ENCODE measurements at places on chromosomes 11 and 22.

DNA sequence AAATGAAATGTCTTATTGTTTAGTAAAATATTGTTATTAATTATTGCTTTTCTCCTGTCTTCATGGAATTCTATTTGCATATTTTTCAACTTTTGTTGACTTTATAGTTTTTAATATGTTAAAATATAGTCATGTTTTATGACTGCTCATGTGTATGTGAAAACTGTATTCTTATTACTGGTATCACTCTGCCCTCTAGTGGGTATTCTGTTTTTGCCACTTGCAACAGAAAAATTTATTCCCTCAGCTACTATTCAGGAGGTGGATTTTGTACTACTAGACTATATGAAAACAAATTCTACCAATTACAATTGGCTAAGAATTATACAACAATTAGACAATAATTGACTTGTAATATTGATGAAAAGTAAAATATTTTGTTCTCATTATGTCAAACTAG lies 45.0 kb downstream of the OR4C6 start:
- peak; percentile 15 for DNase-seq

GRCh38 chr11:27965559-27965958 lies 142.4 kb downstream of the KIF18A start:
- no peak for DNase-seq

- no peak for DNase-seq
These were observed 85.7 kb downstream of the BLID start for GRCh38 chr11:122030286-122030685.

GRCh38 chr11:67492801-67493547 lies 10.1 kb downstream of the AIP start:
- DNase-seq: no peak

DNA sequence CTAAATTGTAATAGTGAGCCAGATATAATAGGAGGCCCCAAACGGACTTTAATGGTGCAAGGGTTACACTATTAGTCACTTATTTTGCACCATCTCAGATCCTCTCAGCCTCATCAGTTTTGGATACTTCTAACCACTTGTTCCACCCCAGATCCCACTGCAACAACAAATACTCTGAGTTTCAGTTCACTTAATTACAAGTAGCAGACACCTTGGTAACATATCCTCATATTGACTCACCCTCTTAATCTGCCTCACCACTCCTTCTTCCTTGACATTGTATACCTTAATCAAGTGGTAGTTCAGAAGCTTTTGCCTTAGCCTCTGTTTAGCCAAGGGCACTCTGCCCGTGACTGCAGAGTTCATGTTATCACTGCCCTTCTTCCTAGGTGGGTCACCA lies 256.1 kb upstream of the UBASH3B start:
- DNase-seq: no peak

GRCh38 chr11:100442017-100442416 lies 245.1 kb upstream of the ARHGAP42 start:
- DNase-seq: no peak

- no peak for DNase-seq
These were observed 35.7 kb upstream of the TLCD5 start for GRCh38 chr11:120289426-120289825.

DNA sequence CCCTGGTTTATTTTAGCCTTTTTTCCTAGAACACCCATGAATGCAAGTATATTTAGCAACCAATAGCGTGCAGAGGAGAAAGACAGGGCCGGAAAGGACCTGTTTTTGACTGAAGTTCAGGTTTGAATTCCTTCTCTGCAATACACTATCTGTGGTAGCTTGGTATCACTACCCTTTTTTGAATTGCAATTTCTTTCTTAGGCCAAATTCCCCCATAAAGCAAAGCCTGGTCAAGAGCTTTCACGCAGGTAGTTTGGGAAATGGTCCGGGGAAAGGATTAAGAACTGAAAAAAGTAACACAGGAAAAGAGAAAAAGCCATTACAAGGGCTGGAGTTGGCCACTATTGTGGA lies 38.8 kb upstream of the PAMR1 start:
- DNase-seq: no peak

DNA sequence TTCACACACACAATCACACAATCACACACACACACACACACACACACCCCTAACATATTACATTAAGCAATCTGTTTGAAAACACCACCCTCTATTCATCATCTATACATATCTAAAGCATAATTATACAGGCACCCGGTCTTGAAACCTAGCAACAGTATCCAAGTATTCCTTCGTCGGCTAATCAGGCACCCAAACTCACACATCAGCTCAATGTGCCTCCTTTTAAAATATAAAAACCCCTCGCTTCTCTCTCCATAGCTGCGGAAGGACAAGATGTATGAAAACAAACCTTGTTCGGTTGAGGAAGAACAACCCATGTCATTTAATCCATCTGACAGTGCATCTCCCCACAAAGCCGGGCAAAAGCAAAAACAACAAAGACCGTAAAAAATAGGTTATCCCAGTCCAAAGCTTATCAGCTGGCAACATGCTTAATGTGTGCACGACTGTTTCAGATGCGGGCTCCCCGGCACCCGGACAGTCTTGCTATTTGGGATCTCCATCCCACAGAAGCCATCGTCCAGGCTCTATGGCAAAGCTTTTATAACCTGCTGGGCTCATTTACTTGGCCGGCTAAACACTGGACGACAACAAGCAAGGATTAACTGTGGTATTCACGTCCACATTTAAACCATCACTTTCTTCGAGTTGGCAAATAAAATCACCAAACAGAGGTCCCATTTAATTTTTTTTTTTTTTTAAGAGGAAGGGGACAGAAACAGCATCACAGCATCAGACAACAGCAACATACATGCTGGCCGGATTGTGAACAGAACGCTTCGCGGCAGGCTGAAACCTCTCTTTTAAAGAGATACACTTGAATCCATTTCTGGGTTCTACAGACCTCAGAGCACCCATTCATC lies 365.5 kb downstream of the SHANK2 start:
- peak; percentile 78 for DNase-seq

- no peak for DNase-seq
These were observed 1.5 kb downstream of the SIDT2 start for GRCh38 chr11:117180020-117180419.

- DNase-seq: no peak
These were observed 12.6 kb downstream of the POLR2F start for GRCh38 chr22:37965940-37966664.

DNA sequence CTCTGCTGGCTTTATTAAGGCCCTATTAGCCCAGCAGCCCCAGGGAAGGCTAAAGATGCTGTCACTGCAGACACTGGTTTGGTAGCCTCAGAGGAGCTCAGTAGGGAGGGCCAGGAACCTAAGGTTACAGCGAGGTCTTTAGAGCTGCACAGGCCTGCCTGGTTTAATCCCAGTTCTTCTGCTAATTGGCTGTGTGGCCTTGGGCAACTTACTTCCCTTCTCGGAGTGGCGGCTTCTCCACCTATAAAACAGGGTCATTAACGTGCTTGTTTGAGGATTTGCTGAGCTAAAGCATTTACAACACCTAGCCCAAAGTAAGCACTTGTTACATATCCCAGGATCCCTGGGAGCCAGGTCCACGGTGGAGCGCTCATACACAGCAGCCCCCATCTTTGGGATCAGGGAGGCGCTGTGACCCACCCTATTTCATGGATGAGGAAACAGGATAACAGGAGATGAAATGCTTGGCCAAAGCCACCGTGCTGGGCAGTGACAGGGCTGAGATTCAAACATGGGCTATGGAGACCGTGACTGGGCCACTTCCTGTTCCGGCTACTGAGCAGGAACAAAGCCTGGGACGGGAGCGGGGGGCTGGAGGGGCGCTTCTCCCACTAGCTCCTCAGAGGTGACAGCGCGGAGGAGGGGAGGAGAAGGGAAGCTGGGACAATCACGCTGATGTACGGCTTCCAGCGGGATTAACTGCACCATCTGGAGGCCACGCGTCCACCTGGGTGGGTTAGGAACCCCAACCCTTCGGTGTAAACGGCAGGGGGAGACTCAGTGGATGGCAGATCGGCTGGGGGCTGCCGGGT lies 61.5 kb downstream of the IGLL1 start:
- no peak for DNase-seq

GRCh38 chr11:102293873-102294601 lies 23.2 kb upstream of the BIRC3 start:
- peak; percentile 27 for DNase-seq

GRCh38 chr11:57313071-57313787 lies 11.5 kb downstream of the TNKS1BP1 start:
- DNase-seq: no peak

DNA sequence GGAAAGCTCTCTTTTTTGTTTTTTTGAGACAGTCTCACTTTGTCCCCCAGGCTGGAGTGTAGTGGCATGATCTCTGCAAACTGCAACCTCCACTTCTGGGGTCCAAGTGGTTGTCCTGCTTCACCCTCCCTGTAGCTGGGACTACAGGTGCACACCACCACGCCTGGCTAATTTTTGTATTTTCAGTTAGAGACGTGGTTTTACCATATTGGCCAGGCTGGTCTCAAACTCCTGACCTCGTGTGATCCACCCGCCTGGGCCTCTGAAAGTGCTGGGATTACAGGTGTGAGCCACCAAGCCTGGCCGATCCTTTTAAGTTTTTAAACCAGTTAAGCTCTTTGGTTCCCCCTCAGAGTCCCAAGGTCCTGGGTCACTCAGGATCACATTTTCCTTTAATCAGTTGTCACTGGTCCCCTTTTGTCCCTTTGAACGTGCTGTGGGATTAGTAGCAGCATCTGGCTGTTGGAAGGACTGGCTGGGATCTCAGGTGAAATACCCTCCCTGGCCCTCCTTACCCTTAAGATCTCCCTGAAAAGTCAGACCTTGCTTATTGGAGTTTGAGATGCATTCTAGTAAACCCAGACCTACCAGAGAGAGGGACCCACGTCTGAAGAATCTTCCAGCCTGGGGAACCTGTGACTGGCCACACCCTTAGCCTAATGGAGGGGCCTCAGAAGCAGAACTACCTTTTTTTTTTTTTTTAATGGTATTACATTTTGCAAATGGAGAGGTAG lies 8.1 kb downstream of the MALAT1 start:
- DNase-seq: peak; percentile 76

DNA sequence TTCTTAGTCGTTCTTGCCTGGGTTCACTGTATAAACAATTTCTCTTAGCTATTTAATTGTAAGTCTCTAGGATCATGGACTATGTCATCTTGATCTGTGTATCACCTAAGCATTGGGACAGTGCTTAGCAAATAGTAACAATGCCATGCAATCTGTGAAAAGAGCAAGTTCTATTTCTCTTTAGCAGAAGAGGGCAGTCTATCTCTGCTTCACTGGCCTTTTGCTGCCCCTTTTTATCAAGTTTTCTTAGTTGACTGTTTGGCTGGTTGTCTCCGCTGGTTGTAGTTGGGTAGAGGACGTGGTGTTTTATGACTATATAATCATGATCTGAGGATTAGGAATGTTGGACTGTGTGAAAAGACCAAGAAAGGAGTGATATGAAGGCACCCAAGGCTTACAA lies 315.0 kb downstream of the JRKL start:
- no peak for DNase-seq

DNA sequence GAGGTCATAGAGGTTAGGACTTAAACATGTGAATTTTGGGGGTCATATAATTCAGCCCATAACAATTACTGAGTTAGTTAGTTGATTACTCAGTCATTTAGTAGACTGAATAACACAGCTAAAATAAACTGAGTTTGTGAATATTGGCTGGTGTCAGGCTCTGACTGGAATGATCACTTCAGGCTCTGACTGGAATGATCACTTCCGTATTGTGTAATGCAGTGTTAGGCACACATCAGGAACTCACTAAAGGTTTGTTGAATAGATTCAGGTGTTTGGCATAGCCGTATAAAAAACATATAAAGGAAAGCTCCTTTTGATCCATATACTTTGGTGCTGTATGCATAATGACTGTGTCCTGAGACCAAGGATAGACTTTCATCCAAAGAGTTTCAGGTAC lies 610.5 kb downstream of the INSC start:
- no peak for DNase-seq

- no peak for DNase-seq
These were observed 25.0 kb downstream of the SNX19 start for GRCh38 chr11:130891326-130891725.

DNA sequence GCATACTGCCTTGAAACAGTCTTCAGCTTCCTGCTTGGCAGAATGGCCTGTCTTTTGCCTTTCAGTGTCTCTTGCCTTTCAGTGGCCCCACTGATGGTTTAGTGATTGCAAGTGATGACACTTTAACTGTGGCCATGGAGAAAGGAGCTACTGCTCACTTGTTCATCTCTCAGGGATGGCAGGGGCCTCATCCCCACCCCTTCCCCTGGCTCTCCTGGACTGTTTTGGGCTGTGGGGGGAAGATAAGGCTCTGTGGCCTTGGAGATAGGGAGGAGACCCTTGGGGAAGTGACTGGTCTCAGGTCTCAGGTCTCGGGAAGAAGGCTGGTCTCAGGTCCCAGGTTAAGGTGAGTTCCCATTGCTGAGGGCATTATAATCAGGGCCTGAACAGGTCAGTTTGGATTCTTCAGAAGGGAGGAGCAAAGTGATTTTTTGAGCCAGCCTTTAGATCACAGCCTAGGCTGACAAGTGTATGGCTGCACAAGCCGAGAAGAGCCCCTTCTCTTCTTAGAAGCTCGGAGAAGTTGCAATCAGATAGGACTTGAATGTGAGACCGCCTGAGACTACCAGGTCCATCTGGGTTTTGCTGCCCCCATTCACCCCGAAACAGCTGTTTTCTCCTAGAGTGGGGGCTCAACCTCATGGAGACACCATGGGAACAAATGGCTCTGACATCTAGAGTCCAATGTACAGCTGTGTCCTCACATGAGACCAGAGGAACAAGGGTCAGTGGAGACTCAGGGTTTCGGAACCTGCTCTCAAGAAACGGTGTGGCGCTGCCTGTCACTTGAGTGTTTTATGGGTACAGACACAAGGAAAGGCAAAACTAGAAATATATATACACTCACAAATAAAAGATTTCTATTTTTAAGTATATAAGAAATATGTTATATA lies 15.9 kb upstream of the P2RY2 start:
- no peak for DNase-seq

- no peak for DNase-seq
These were observed 205.5 kb downstream of the CCT8L2 start for GRCh38 chr22:16387088-16387487.

GRCh38 chr11:120894202-120894985 lies 129.5 kb upstream of the TBCEL start:
- DNase-seq: no peak

GRCh38 chr11:19597876-19598275 lies 114.8 kb upstream of the NAV2 start:
- DNase-seq: no peak

DNA sequence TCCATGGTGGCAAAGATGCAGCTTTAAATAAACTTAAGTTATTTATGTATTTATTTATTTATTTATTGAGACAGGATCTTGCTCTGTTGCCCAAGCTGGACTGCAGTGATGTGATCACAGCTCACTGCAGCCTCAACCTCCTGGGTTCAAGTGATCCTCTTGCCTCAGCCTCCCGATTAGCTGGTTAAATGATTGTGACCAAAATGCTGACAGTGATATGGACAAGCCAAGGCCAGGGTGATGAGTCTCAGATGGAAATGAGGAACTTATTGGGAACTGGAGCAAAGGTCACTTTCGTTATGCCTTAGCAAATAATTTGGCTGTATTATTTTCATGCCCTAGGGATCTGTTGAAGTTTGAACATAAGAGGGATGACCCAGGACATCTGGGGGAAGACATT lies 9.3 kb upstream of the LRP5 start:
- DNase-seq: no peak

- DNase-seq: no peak
These were observed 772 bp downstream of the SBF1 start for GRCh38 chr22:50473855-50474671.

All from NCI-H748 treated with DMSO at 0.1 percent for 48 hours (cell line).